Stimulated activated CD8-positive, alpha-beta memory T cell treated with anti-CD3 and anti-CD28 coated beads, Interleukin-15, amount 100 ng/mL, for 24 hours (primary cell): ENCODE measurements at places on chromosomes 1 and 21.
A peak's percentile ranks its signal among the peaks of the same experiment; 100 is the strongest.

DNA sequence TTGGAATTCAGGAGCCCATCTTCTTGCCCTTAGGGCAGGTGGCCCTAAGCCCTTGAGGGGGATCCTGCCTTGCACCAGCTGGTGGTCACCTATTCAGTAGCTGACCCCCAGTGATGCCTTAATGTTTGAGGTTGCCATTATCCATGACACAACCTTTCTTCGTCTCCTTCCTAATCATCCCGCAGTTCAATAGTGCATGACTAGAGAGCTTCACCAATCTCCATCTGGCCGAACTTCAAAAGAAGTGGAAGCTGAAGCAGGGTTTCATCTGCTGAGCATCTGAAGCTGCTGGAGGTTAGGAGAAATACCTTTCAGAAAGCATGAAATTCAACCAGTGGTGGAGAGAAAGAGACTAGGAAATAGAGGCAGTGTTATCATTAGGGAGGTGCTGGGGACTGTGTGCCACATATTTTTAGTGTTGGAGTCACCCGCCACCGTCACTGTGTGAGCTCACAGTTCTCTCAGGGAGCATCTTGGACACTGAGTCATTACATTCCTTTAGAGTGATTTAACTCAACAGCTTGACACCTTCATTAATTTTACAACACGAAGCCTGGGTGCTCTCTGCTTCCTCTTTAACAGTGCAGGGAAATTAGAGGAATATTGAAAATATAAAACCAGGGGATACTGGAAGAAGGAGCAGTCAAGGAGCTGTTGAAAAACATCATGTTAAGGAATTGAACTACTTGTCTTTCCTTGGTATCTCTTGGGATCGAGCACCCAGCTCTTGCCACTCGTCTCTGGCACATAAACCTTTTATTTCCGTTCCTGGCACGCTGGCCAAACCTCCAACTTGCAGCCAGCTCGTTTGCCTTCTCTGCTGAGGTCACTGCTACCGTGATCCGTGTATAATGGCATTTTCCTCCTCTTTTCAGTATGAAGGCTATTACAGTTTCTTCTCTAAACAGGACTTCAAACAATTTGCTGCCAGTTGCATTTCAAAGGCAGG lies 53.6 kb downstream of the PEX14 start:
- DNase-seq: no peak

- DNase-seq: no peak
These were observed 40.9 kb upstream of the LRRN2 start for GRCh38 chr1:204726478-204726877.

DNA sequence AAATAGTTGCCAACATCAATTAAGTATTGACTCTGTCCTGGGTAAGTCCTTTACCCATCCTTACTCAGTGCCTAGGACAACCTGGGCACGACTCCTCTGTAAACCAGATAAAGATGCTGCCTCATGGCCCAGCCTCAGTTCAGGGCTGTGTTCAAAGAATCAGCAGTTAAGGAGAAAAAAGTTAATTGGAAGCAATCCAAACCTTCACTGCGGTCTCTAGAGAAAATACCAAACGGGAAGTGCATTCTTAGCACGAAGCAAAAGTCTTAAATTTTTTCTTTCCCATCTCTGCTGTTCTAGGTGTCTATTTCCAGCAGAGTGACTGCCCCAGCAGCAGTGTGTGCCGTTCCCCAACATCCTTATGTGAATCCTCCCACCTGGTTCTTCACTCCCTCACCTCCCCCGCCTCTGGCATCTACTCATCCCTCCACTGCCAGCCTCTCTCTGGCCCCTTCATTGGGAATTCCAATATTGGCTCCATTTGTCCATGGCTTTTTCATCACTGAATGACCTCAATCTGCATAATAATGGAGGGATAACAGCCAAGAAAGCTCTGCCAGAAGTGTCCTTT lies 23.2 kb downstream of the KANK4 start:
- no peak for DNase-seq

- DNase-seq: no peak
These were observed 4.8 kb downstream of the PLA2G2F start for GRCh38 chr1:20143734-20144565.

GRCh38 chr1:203517426-203518110 lies 23.6 kb downstream of the OPTC start:
- no peak for DNase-seq

- no peak for DNase-seq
These were observed 1.2 kb downstream of the TNFRSF18 start for GRCh38 chr1:1204998-1205768.

DNA sequence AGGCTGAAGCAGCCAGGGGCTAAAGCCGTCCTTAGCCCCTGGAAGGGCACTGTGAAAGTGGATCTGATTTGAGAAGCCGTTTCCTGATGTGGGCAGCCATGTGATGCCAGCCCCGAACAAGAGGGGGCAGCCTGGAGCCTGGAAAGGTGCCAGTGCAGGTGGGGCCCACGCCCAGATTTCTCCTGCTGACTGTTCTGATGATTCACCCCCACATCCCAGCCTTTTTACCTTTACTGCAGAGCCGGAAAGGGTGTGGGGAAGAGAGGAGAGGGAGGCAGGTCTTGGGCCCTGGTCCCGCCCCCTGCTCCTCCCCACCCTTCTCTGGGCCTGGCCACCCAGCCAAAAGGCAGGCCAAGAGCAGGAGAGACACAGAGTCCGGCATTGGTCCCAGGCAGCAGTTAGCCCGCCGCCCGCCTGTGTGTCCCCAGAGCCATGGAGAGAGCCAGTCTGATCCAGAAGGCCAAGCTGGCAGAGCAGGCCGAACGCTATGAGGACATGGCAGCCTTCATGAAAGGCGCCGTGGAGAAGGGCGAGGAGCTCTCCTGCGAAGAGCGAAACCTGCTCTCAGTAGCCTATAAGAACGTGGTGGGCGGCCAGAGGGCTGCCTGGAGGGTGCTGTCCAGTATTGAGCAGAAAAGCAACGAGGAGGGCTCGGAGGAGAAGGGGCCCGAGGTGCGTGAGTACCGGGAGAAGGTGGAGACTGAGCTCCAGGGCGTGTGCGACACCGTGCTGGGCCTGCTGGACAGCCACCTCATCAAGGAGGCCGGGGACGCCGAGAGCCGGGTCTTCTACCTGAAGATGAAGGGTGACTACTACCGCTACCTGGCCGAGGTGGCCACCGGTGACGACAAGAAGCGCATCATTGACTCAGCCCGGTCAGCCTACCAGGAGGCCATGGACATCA lies at the start of gene SFN:
SFN (plus strand) TSS at position 369 of the 904 bp plus-strand sequence; CDS start at position 433, 64 bp downstream.
- DNase-seq: no peak

DNA sequence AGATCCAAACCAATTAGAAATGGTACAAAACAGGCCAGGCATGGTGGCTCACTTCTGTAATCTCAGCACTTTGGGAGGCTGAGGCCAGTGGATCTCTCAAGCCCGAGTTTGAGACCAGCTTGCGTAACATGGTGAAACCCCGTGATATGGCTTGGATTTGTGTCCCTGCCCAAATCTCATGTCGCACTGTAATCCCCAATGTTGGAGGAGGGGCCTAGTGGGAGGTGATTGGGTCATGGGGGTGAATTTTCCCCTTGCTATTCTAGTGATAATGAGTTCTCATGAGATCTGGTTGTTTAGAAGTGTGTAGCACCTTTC lies 7.0 kb upstream of the VASH2 start:
- no peak for DNase-seq

- no peak for DNase-seq
These were observed 30.0 kb downstream of the IRF2BP2 start for GRCh38 chr1:234579967-234580366.

- no peak for DNase-seq
These were observed 41.3 kb downstream of the CYP2J2 start for GRCh38 chr1:59885160-59885832.

- no peak for DNase-seq
These were observed 547.8 kb downstream of the NPHP4 start for GRCh38 chr1:5444396-5444795.

- no peak for DNase-seq
These were observed 24.8 kb downstream of the LYPD8 start for GRCh38 chr1:248730507-248731335.

DNA sequence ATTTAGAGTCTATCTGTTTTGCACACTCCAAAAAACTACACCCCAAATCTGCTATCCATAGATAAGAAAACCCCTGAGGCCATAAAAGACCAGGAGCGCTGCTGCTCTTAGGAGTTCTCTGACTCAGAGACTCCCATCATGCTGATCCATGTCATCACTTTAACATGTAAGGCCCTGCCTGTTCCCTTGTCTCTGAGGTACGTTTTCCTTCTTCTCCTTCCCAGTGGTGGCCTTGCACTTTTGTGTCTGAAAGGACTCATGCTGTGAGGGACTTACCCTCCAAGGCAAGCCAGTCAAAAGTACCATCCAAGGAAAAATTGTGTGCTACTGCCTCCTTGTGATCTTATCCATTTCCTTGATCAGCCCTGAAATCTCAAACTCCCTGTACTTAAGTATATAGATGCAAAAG lies 427.4 kb upstream of the NCAM2 start:
- no peak for DNase-seq

GRCh38 chr21:26782747-26783146 lies 62.5 kb downstream of the ADAMTS1 start:
- no peak for DNase-seq

- DNase-seq: no peak
These were observed 36.5 kb downstream of the NCF2 start for GRCh38 chr1:183553764-183554163.

DNA sequence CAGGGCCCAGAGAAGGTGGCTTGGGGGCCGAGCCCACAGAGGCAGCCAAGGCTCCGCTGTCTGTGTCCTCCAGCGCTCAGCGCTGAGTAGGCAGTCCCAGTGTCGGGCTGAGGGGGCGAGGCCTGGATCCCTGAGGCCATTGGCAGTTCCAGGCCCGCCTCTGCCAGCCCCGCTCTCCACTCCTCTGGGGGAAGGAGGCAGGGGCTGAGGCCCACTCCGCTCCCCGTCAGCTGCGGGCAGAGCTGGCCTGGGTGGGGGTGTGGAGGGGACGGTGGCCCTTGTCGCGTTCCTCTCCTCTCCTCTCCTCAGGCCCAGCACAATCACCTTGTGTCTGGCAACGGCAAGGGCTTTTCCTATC lies 132.8 kb downstream of the CASZ1 start:
- no peak for DNase-seq

DNA sequence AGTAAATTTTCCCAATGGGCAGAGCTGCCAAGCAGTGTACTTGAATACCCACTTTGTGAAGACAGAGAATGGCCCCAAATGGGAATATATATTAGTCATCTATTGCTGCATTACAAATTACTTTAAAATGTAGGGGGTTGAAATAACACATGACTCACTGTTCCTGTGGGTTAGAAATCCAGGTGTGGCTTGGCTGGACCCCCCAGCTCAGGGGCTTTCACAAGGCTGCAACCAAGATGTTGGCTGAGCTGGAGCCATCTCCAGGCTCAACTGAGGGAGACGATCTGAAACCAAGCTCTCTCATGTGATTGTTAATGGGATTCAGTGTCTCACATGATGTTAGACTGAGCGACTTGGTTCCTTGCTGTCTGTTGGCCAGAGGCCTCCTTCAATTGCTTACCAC lies 33.4 kb upstream of the ARHGAP29 start:
- no peak for DNase-seq

DNA sequence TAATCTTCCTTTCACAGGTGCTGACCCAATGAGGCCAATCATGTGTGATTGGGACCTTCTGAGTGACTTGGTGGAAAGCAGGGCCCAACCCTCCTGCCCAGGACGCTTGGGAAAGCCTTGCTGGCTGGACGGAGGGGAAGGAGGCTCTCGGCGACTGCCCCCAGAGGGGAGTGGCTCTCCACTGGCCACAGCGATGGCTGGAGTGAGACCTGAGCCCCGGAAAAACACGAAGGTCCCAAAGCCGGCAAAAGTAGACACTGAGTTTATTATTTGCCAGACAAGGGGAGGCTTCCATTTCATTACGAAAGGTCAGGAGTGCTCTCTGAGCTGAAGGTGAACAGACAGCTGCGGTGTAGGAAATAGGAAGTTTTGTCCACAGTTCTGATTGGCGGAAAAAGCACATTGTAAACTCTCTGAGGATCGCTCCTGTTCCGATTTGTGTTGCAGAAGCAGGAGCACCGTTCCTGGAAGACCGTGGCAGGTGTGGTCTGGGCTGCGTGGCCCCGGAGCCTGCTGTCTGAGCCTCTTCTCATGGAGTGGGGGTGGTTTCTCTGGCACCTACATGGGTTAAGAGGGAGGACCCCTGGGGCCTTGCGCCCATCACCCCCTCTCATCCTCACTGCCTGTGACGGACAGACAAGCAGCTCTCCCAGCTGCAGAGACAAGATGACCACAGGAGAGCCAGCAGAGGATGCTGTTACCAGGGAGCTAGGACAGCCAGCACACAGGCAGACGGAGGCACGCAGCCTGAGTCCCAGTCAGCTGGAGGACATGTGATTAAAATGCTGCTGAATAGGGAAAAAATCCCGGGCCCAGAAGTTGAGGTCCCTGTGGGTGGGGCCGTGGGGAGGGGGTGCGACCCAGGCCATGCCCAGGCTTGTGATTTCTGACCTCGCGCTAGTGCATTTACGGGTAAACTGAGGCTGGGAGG lies 41.5 kb downstream of the KRTAP10-1 start:
- DNase-seq: no peak

- no peak for DNase-seq
These were observed 29.8 kb upstream of the KIAA0040 start for GRCh38 chr1:175222296-175222938.

- peak; percentile 50 for DNase-seq
These were observed 1.9 kb downstream of the TAGLN2 start for GRCh38 chr1:159923203-159924024.

- no peak for DNase-seq
These were observed 46.4 kb upstream of the SIPA1L2 start for GRCh38 chr1:232676307-232676706.

GRCh38 chr1:210674151-210674550 lies 345.4 kb downstream of the HHAT start:
- no peak for DNase-seq

DNA sequence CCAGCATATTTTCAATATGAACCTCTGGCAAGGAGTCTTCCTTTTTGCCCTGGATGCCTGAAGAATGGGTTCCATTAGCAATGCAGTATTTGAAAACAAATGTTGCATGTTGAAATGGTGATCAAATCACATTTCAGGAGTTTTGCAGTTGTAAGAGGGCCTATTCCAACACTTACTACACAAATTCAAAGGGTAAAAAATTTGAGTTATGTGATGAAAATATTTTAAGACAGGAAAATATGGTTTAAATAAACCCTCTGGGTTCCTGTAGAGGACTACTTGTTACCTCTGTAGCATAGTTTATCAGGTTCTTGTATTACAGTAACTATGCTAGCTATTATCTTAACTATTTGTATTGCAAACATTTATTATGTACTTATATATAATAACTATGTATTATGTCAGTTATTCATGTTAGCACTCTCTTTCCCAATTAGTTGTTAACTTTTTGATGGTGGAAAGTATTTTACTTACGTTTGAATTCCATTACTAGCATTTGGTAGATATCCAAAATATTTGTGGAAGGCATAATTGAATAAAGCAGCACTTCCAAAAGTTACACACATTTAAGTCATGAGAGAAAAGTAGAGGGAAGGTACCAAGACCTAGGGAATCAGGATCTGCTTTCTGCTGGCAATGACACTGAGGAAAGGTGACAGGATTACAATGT lies 312.9 kb downstream of the GRIK1 start:
- no peak for DNase-seq

- DNase-seq: no peak
These were observed 15.4 kb downstream of the COL18A1 start for GRCh38 chr21:45420061-45421041.

- no peak for DNase-seq
These were observed 140.4 kb downstream of the ZNF326 start for GRCh38 chr1:90135286-90135685.

- no peak for DNase-seq
These were observed 77.0 kb upstream of the KRTAP19-8 start for GRCh38 chr21:31115249-31115648.
